ENCODE measurements at places on chromosomes 4 and X.

DNA sequence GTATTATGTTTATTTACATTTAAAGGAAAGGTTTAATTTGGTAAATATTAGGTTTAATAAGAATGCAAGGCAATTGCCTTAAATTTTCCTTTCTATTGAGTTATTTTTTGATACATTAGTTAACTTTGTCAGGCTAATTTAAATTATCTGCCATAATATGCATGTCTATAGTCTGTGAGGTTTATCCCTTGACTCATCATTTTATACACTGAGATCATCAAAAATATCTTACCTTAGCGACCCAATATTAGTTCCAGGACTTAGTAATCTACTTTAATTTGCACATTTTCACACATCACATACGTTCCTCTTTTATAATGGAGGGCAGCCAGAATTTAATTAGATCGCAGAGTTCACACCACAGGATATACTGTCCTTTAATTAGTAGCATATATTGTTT, 999.5 kb upstream of the GRID2 start:
- DNase-seq: no peak

GRCh38 chr4:3233391-3234071, 15.4 kb upstream of the MSANTD1 start:
- no peak for DNase-seq

GRCh38 chr4:138977524-138977923, 38.1 kb upstream of the NOCT start:
- DNase-seq: no peak

DNA sequence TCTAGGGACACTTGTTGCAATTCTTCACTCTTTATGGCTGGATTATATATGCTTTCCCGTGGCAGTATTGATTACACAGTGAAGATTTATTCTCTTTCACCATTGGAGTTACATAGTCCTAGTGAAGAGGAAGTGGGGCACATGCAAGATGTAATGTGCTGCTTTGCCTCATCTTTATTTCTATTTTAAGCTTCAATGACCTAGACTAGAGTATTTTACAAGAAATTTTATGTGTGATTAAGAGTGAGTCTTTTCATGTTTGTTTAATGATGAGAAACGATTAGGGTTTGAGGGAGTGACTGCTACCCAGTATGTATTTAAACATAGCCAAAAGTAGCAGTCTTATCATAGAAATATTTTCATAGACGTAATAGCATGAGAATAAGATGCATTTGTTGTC, 30.8 kb downstream of the DIAPH2 start:
- no peak for DNase-seq

DNA sequence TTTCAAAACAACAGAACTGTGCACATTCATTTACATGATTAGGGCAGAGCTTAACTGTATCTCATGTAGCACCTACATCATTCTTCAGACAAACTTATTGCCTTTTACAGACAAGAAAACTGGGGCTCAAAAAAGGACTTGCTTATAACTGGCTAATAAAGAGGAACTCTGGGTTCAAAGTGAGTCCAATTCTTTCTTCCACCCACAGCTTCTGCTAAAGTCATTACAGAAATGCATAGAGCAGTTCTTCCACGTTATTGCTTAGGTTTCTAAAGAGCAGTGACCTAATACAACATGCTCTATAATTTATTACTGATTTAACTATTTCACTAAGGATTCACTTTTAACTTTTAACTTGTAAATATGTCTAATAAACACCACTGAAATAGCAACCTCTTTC, 60.6 kb downstream of the ELOVL6 start:
- no peak for DNase-seq

- DNase-seq: peak; percentile 74
Measured at GRCh38 chr4:2797545-2798305, 4.8 kb downstream of the SH3BP2 start.

- DNase-seq: no peak
Measured at GRCh38 chrX:129641941-129642340, 12.8 kb downstream of the APLN start.

- DNase-seq: no peak
Measured at GRCh38 chrX:150450519-150451177, 87.5 kb downstream of the MAMLD1 start.

DNA sequence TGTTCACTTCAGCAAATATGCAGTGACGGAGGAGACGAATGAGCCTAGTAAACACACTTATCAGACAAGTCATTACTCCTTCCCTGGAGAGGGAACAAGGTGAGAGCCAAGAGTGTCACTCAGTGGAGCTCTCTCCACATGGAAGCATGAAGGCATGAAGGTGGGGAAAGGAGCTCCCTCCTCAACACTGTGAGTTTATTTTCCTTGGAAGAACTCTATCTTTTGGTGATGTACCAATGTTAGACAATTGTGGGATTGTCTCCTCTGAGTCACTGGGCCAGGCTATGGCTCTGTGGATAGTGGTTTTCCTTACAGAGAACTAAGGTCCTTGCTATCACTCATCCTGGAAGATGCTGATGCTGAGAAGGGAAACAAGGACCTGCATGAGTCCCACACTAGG, 200.2 kb downstream of the CPEB2 start:
- DNase-seq: no peak

DNA sequence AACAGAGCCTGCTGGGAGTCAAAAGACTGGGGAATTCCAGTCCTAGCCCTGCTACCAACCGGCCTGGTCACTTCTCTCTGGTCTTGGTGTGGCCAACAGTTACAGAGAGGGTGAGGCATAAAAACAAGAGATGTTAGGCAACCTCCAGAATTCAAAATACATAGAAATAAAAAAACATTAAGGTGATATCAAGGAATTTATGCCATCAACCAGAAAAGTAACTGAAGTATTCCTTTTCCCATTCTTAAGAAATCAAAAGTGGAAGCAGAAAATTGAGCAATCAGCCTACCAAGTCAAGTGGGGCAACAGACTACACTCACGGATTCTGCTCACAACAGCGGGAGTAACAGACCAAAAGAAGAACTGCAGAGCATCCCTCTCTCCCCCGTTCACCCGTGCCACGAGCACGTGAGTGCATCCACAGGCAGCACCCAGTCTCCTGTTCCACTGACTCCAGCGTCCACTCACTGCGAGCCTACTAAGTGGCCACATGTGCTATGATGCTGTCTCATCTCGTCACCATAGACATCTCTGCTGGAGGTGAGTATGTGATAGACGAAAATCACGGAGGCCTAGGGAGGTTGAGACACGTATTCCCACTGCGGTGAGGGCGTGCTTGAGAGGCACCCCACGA, 29.3 kb downstream of the AFAP1 start:
- DNase-seq: no peak

GRCh38 chr4:183356173-183356830, 34.1 kb upstream of the CLDN24 start:
- DNase-seq: no peak

GRCh38 chrX:44690129-44690528, 147.5 kb upstream of the FUNDC1 start:
- DNase-seq: no peak

GRCh38 chr4:81781799-81782198, 310.1 kb upstream of the RASGEF1B start:
- DNase-seq: no peak

DNA sequence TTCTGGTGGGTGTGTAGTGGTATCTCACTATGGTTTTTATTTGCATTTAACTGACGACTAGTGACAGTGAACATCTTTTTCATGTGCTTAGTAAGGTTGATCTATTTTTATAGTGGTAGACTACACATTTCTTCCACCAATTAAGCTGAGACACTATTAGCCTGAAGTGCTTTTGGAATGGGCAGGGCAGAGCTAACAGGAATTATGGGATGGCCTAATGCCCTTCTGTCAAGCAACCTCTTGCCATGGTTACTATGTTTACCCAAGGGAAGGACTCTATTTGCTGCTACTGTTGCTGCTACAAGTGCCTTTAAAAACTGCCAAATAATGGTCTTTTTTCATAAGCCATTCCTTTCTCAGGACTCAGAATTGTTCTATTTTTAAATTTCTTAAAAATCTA, 676.7 kb upstream of the ACTRT1 start:
- DNase-seq: no peak

- no peak for DNase-seq
Measured at GRCh38 chr4:122636697-122637096, 15.8 kb upstream of the IL21 start.

GRCh38 chr4:17029964-17030363, 131.5 kb upstream of the LDB2 start:
- DNase-seq: no peak

- DNase-seq: no peak
Measured at GRCh38 chr4:102091656-102092055, 253.6 kb downstream of the SLC39A8 start.

GRCh38 chr4:75644095-75644494, 13.8 kb upstream of the CDKL2 start:
- no peak for DNase-seq

GRCh38 chr4:122842984-122843531, 16.4 kb downstream of the FGF2 start:
- DNase-seq: no peak

GRCh38 chr4:106287353-106287969, 28.5 kb downstream of the TBCK start:
- no peak for DNase-seq

DNA sequence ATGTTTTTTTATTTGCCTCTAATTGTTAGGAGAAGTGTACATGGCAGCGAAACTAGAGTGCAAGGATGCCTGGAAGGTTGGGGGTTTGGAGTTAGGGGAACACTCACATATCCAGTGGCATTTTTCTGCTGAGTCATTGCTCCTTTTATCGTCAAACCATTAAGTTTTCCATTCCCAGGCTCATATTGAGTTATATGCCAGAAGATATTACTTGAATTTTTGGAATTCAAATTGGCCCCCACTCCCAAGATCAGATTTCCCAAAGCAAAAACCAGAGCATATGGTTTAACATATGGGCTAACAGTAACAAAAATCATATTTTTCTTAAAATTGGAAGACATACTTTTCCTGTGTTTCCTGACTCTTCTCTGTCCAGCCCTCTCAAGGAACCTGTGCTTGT, 152.7 kb downstream of the FSTL5 start:
- DNase-seq: no peak

- DNase-seq: no peak
Measured at GRCh38 chr4:128424527-128425497, 137.2 kb upstream of the PGRMC2 start.

- DNase-seq: no peak
Measured at GRCh38 chr4:154088741-154089140, 299.9 kb upstream of the SFRP2 start.

DNA sequence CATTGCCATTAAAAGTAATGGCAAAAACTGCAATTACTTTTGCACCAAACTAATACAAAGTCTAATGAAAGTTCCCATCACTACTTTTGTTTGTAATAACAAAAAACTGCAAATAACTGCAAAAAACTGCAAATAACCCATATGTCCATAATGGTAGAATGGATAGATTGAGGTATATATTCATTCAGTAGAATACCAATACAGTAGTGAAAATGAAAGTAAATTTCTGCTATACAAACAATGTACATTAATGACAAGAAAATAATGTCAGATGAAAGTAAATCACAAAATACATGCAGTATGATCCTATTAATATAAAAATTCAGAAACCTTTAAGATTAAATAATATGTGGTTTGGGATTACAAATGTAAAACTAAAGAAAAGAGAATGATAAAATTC, 41.3 kb upstream of the CEP135 start:
- no peak for DNase-seq

DNA sequence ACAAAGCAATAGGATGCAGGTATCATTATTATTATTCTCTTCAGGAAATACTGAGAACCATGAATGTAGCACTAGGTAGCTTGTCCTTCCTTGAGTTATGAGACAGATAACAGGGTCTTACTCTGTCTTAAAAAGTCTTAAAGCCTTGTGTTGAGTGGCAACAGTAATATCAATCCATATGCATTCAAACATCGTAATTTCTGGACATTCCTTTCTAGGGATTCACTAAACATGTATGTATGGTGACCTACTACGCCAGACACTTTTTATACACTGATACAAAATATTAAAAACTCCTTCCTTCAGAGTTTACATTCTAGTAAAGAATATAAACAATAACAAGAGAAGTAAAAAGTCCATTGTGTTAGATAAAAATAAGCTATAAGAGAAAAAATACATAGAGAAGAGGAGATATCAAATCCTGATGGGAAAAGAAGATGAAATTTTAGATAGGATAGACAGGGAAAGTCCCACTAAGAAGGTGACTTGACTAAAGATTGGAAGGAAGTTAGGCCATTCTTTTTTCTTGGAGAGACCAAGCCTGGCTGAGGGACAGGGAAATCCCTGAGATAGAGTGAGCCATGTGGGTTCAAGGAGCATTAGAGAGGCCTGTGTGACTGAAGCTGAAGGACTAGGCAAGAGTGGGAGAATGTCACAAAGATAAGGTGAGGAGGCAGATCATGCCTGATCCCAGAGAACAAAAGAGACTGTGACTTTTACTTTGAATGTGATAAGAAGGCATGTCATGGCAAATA, 5.0 kb upstream of the DDX60L start:
- DNase-seq: no peak

DNA sequence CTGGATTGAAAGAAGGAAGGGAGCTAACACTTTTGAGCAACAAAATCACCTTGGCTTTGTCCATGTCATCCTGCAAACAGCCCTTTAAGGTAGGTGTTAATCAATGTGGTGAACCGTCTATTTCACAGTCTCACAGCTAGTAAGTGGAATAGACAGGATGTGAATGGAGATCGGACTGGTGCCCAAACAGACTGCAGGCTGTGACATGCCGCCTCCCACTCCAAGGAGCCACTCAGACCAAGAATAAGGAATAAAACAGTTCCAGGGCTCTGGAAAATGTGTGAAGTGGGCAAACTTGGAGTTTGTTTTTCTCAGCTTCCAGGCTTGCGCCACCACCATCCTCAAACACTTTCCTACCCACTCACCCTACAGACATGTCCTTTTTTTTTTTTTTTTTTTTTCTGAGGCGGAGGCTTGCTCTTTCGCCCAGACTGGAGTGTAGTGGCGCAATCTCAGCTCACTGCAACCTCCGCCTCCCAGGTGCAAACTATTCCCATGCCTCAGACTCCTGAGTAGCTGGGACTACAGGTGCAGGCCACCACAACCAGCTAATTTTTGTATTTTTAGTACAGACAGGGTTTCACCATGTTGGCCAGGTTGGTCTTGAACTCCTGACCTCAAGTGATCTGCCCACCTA, 57.7 kb upstream of the SEC24B start:
- no peak for DNase-seq

GRCh38 chrX:33336783-33337182, 125.4 kb upstream of the DMD start:
- no peak for DNase-seq
